ENCODE measurements at places on chromosomes 12 and 14.

DNA sequence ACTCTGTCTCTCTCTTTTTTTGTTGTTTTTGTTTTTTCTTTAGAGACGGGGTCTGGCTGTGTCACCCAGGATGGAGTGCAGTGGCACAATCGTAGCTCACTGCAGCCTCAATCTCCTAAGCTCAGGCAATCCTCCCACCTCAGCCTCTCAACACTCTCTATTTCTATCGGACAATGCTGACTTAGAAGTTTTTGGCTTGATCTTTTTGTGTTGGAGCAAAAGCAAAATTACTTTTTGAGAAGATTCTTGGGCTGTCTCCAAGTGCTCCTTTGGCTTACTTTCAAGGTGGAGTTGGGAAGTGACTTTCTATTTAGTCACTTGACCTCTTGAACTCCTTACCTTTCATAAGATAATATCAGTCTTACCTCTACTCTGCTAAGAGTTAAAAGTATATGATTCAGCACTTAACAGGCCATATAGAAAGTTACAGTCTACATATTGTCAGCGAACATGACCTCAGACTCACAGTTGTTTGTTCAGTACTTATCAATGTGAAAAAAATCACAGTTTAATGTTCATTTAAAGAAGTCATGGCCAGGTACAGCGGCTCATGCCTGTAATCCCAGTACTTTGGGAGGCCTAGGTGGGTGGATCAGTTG, 15.4 kb upstream of the MIA2 start:
- DNase-seq, result no peak

DNA sequence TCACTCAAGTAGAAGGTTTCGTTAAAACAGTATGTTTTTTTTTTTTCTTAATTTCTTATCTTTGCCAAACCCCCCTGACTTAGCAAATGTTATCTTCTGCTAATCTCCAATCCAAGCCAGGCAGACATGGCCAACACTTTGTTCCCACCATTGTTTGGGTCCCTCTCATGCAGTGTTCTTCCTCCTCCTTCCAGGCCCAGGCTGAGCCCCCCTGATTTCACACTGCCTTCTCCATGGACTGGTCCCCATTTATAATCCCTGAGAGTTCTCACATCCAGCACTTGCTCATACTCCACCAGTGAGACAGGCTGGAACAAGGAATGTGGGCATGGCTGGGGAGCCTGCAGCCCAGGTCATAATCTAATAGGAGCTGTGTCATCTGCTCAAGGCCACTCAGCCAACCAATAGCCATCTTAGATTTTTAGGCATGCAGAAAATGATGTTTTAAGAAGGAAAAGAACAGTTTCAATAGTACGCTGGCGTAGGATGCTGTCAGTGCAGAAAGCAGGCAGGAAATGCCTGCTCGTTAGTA, 238.4 kb upstream of the CCDC196 start:
- DNase-seq, result no peak

DNA sequence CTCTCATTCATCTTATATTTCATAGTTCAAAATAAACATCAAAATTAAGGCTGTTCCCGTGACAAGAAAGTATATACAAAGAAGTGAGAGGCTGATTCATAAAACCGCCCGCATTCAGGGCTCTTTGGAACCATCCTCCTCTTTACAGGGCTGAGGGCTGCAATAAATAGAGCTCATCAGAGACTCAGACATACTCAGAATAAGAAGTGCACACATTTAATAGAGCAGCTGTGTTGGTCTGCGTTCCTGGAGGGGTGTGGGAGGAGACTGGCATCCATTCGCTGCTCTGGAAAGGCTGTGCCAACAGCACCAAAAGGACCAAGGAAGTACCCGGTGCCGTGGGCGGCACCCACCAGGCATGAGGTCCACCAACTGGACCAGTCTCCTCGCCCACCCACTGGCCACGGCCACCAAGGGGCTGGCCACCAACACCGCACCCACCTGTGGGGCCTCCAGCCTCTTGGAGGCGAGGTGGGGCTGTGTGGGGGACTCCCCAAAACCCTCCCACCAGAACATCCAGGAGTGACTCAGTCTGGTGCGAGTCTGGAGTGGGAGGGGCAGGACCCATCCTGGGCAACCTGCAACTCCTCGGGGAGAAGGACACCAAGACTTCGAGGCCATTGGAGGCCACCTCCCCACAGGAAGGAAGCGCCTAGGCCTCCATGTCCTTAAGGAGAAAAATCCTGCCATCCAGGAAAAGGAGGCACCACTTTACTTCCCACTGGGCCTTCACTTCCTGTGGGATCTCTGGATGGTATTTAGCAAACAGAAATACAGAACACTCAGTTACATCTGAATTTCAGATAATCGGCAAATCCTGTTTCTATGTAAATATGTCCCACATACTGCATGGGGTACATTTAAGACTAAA, 32.7 kb downstream of the VCPKMT start:
- no peak for DNase-seq

DNA sequence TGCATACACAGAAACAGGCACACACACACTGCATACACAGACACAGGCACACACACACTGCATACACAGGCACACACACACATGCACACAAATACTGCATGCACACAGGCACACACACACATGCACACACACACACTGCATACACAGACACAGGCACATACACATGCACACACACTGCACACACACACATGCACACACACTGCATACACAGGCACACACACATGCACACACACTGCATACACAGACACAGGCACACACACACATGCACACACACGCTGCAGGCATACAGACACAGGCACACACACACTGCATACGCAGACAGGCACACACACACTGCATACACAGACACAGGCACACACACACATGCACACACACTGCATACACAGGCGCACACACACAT, 32.7 kb upstream of the BTBD6 start:
- no peak for DNase-seq

GRCh38 chr12:19220852-19221466, 91.4 kb downstream of the PLEKHA5 start:
- DNase-seq, result no peak

DNA sequence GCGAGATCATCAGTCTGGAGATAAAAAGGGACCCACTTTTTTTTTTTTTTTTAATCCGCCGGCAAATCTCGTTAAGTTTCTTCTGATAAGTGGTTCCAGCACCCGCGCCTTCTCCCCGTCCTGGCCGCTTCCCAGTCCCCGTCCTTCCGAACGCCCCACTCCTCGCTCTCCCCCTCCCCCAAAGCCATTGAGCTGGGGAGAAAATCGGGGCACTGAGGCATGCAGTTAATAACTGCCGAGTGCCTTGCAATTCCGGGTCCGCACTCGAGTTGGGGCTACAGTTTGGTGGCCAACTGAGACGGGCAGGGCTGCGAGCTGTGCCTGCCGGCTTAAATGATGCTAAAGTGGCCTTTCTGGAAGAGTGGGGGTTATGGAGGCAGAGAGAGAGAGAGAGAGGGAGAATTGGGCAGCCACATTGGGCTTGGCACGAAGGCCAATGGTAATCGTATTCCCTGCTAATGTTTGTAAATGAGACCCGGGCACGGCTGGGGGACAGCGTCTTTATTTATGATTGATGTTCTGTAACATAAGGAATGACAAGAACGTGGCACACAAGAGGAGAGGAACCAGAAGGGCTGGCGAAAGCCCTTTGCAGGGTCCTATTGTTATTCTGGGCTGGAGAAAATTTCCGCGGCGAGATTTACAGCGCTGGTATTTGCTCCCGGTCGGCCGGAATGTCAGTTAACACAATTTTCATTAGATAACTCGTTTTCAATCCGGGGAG, 115.4 kb upstream of the MYL2 start:
- DNase-seq, result no peak

GRCh38 chr14:67186789-67187584, 2.3 kb upstream of the GARIN2 start:
- DNase-seq, result no peak

- no peak for DNase-seq
Measured at GRCh38 chr12:113923251-113923650, 42.9 kb downstream of the RBM19 start.

DNA sequence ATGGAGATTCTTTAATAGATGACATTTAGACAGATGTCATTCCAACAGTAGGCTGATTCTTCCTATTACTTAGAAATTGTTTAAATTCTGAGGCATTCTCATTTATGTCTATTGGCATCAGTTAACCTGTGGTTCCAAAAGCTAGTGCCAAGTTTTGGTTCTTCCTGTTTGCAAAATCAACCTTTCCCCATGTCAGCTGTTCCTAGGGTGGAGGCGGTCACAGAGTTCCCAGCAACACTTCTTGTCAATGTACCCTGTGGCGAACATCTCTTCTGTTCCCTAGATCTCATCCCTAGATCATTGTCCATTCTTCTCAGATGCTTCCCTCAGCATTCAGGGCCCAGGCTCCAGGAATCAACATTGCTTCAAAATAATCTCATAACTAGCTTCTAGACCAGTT, 140.9 kb downstream of the PHLDA1 start:
- DNase-seq, result no peak

DNA sequence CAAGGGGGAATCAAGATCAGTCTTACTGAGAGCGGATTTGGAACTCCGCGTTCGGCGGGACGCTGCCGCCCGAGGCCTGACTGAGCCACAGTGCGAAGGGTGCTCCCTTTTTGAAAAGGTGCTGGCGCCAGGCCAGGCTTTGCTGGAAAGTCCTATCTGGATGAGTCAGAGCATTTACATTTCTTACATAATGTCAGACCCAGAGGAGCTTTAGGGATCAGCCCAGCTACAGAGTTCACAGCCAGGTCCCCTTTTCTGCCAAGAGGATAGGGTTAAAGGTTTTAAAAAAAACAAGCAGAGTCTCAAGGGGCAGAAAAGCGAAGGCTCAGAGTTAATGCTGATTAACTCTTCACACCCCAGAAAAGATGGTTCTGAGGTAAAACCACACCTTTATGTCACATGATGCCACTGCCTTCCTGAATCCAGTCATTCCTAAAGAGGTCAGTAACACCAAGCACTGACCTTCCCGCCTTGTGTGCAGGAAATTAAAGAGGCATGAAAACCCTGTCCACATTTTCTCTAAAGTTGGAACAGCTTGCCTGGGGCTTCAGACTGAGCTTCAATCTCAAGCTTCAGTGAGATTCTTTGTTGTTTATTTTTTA, 11.7 kb upstream of the FBXL14 start:
- peak; percentile 95 for DNase-seq
